IMR-90 (cell line): ENCODE measurements at places on chromosomes 16 and 17. TPM values are rescaled to one million over a fixed set of nuclear protein-coding genes. Genes with fewer than 3 reads are reported as not detected.

- DNase-seq: no peak
Measured at GRCh38 chr16:53094013-53094630, 39.3 kb downstream of the CHD9 start.

The CD300E gene
- polyA plus RNA-seq: not detected in 2 replicates

The TNP2 gene
- not detected in 2 replicates for polyA plus RNA-seq

DNA sequence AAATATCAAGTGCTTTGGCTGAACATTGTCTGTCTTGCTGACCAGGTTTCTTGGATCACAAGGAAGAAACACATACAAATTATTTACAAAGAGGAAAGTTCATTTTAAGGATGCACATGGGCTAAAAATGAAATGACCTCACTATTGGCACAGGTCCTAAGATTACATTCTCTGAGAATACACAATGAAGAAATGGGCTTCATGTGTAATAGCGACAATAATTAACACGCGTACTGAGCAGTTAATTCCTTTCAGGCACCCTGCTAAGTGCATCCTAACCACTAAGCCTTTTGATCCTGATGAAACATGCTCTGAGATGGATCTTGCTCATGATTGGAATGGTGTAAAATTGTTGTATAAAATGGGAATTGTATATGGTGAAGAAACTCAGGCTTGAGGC is 429.0 kb downstream of the HS3ST4 start:
- no peak for DNase-seq

DNA sequence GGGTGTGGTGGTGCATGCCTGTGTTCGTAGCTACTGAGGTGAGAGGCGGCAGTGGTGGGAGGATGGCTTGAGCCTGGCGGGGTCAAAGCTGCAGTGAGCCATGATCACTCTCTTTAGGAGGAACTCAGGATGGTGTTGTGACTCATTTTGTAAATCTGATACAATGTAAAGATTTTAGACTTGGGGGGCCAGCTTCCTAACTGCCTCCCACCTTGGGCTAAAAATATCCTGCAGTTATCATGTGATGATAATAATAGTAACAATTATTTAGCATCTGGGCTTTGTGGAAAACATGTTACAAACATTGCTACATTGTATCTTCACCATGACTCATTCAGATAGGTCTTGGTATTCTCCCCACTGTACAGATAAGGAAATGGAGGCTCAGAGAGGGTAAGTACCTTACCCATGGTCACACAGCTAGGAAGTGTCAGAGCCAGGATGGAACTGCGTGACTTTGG is 7.4 kb downstream of the CTNS start:
- no peak for DNase-seq

The RAP1GAP2 gene
- 7.5 and 8.6 TPM in 2 replicates for polyA plus RNA-seq

- no peak for DNase-seq
Measured at GRCh38 chr17:202501-202951, 21.1 kb upstream of the DOC2B start.

DNA sequence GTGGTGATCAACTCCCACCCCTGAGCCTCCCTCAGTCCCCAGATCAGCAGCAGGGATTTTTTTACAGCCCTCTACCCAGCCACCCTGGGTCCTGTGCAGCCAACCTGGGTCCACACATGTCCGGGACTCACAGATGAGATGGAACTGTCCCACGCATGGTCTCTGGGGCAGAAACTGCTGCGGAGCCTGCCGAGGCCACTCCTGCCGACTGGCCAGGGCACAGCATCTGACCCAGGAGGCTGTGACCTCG is 48.0 kb upstream of the ZCCHC14 start:
- no peak for DNase-seq

- DNase-seq: no peak
Measured at GRCh38 chr17:16158714-16159113, 56.6 kb downstream of the NCOR1 start.
